ENCODE measurements at places on chromosomes 2 and 18.

DNA sequence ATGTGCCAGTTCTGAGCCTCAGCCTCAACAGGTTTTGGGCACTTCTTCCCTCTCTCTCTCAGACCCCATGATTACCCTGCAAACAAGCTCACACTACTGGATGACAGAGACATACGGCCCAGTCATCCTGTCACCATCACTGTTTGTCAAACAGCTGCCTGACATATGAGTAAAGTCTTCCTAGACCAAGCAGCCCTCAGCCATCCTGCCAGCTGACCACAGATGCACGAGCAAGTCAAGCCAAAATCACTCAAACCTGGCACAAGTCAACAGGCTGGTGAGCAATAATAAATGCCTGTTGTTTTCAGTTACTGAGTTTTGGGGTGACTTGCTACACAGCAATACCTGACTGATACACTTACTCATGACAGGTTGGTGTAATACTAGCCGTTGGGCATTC is 75.5 kb upstream of the KLF7 start:
- peak; percentile 82 for DNase-seq

GRCh38 chr18:13035249-13035914 is 44.2 kb downstream of the CEP192 start:
- DNase-seq: no peak

GRCh38 chr2:152050915-152051314 is 47.9 kb downstream of the CACNB4 start:
- DNase-seq: no peak

DNA sequence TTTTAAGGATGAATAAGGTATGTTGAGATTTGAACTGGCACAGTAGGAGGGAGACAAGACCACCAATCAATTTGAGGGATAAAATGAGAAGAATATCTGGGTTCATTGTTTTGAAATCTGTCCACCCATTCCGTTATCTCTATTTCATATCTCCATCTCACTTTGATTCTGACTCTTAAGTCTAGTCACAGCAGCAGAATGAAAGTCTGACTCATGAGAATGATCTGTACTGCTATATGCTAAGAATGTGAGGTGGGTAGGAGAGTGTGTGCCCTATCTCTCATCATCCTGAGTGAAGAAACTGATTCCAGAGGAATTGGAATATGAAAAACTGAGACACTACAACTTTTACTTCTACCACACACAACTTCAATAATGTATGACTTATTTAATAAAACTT is 1994.5 kb upstream of the PIK3C3 start:
- DNase-seq: no peak

GRCh38 chr2:177771191-177771590 is 301.4 kb downstream of the PDE11A start:
- DNase-seq: no peak

DNA sequence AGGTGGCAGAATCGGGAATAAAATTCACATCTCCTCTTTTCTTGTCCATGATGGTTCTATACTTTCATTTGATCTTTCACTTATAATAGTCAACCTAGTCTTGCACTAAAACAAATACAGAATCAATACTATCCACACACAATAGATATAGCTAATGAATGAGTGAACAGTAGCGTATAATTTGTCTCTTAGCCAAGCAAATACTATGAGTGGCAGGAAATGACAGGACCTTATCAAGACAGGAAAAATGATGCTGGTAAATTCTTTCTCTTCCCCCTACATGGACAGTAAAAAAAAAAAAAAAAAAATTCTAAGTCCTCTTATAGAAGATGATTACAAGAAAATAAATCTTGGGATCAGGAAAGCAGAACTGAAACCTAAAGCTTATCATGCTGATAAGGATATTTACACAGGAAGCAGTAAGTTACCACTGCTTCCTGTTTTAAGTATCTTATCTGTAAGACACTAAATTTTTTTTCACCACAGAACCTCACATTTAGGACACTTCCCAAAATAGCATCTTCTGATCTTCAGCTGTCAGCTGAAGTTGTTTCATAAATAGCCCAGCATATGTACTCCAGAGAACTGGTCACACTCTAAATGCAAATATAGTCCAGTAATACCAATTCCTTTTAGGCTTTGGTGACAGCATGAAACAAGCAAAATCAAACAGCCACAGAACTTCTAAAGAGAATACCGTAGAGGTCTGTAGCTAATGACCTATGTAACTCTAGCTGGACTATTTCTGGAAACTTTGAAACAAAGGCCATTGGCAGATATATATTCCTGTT is 27.0 kb downstream of the IRS1 start:
- no peak for DNase-seq

- DNase-seq: no peak
These were observed 271.3 kb downstream of the KCNS3 start for GRCh38 chr2:18149660-18150246.

- no peak for DNase-seq
These were observed 67.1 kb downstream of the HAUS1 start for GRCh38 chr18:46171331-46171730.

- DNase-seq: no peak
These were observed 52.4 kb downstream of the LIMS1 start for GRCh38 chr2:108586631-108587030.

- DNase-seq: no peak
These were observed 38.4 kb upstream of the FRZB start for GRCh38 chr2:182904844-182905243.

DNA sequence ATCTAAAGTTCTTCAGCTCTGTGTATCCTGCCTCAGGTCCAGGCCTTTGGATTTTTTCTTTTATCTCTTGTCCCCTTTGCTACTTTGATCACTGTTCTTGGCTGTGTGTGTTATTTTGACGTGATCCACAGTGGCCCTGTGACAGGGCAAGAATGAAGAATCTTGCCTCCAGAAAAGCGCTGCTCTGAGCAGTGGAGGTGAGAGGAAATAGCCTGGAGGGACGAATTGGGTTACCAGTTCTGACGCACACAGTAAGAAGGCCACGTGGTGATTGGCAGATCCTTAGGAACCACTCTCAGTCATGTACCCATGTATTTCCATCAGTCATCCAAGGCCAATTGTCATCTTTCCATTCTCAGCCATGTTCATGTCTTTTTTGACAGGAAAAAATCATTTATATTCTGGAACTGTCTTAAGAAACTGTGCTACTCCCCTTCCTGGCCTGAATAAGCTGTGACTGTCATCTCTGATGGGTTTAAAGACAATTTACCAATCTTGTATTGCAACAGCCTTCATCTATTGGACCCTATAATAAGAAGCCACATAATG is 47.6 kb downstream of the MAPK4 start:
- no peak for DNase-seq

DNA sequence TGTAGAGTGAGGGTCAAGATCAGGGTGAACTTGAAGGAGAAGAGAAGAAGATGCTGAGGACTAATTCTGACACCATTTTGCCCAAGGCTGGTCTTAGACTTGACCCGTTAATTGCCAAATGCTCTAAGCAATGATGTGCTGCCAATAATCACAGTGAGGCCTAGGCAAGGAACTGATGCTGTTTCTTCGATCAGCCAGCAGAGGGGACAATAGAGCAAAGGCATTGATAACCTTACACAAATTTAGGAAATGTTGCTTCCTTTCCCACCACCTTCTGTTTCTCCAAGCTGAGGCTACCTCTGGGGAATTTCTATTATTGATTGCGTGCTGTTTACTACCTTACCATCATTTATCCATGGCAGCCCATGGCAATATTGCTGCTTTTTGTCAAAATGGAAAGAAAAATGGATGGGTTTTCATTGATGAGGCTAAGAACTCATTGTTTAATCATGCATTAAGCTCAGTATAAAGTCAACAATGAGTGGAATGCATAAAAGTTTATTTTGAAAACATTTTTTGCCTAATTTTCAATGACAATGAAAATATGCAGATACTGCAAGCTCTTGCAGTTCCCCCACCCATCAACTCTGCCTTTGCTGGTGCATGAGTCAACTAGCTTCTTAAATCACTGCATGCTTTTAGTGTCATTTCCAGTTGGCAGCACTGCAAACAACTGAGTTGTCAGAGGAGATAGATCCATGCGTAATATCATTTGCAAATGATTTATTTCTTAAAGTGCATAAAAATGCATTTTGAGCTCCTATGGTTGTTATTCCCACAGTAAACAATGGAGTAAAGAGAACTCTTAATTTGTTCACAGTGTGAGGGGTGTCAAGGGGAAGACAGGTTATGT is 116.4 kb upstream of the NYAP2 start:
- DNase-seq: peak; percentile 25

DNA sequence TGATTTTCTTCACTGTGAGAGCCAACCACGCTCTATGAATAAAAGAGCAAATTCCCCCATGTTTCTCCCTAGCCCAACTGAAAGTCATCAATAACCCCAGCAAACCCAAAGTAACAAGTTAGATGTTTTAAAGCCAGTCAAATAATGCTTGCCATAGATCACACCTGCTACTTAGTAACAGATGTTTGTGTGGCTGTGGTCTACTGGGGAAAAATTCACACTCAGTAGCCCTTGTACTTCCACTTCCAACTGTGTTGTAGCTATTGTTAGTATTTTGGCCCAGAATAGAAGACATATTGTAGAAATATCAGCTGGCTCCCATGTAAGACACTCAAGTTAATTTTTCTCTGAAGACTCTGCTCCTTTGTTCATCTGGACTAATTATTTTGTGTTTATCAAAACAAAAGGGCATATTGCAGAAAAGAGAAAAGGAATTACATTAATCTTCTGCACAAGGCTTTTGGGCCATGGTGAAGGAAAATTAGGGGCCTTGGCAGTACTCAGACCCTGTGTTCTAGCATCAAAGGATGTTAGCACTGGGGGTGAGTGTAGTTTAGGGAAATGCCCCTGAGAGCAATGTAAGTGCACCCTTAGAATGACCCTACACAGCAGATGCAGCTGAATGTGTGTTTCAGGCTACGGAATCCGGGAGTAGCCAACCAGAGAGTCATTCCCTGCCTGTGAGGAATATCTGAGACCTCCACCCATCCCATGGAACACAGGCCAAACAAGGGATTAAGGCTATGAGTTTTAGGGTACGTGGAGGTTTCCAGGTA is 521.9 kb downstream of the EPHA4 start:
- no peak for DNase-seq

- DNase-seq: no peak
These were observed 79.2 kb downstream of the PTPRM start for GRCh38 chr18:7646174-7646886.

GRCh38 chr2:27566628-27567027 is 16.2 kb upstream of the ZNF512 start:
- DNase-seq: no peak

DNA sequence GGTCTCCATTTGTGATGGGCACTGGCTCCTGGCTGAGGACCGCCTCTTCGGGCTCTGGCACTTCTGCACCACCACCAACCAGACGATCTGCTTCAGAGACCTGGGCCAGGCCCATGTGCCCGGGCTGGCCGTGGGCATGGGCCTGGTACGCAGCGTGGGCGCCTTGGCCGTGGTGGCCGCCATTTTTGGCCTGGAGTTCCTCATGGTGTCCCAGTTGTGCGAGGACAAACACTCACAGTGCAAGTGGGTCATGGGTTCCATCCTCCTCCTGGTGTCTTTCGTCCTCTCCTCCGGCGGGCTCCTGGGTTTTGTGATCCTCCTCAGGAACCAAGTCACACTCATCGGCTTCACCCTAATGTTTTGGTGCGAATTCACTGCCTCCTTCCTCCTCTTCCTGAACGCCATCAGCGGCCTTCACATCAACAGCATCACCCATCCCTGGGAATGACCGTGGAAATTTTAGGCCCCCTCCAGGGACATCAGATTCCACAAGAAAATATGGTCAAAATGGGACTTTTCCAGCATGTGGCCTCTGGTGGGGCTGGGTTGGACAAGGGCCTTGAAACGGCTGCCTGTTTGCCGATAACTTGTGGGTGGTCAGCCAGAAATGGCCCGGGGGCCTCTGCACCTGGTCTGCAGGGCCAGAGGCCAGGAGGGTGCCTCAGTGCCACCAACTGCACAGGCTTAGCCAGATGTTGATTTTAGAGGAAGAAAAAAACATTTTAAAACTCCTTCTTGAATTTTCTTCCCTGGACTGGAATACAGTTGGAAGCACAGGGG is 5.5 kb downstream of the TMEM37 start:
- no peak for DNase-seq

DNA sequence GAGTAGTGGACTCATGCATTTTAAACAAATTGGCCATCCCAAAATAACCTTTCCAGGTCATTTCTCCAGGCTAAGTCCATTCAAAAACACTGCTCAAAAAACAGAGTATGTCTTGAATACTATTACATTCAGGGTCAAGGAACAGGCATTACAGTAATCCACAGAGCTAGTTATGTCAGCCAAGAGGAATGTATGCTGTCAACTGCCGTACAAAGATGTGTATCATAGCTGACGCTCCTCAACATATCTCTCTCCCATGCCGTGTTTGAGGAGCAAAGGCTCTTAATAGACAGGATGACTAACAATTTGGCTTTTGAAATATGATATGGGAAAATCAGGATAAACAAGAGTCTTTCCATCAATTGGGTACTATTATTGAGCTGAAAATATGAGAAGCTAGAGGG is 68.8 kb upstream of the KCTD1 start:
- DNase-seq: no peak

DNA sequence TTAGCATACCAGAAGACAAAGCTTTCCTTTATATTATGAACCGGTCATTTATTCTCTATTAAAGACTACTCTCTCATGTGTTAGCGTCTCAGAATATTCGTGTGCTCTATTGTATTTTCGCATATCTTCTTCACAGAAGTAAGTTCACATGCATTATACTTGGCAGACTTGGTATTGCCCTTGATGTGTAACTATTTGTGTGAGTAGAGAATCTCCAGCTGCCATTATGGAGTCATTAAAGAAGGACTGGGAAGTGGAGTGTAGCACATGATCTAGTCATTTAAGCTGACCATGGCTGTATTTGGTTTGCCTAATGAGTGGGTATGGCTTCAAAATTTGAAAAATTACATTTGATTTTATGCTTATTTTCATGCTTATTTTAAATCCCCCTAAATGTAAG is 92.9 kb downstream of the TTC27 start:
- DNase-seq: no peak

GRCh38 chr2:23654756-23655155 is 269.8 kb downstream of the KLHL29 start:
- no peak for DNase-seq

- DNase-seq: no peak
These were observed 678.0 kb upstream of the RAB6C start for GRCh38 chr2:129301431-129301913.

- no peak for DNase-seq
These were observed 450.0 kb upstream of the SLC14A2 start for GRCh38 chr18:45165176-45165713.

- DNase-seq: peak; percentile 65
These were observed 1.3 kb upstream of the ACKR3 start for GRCh38 chr2:236568068-236568921.

GRCh38 chr2:27855476-27855875 is 34.7 kb downstream of the RBKS start:
- DNase-seq: no peak

- no peak for DNase-seq
These were observed 70.6 kb downstream of the B3GNT2 start for GRCh38 chr2:62266433-62267038.
